ENCODE measurements at places on chromosomes 3 and 15.

DNA sequence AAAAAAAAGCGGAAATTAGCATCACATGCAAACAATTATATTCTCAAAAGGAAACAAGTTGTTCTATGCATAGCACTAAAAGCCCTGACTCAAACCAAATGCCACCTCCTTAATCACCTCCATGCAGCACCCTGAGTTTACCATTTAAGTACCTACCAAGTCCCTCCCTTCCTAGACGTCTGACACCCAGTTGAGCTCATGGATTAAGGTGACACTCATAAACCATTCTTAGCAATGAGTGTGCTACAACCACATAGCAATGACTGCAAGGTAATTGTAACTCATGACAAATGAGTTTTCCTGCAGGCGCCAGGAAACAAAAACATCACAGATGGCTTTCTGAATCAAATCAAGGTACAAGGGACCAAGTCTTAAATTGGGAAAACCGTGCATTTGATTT lies 32.0 kb downstream of the WWTR1 start:
- no peak for DNase-seq

- DNase-seq, result no peak
Measured at GRCh38 chr3:24352893-24353553, 141.6 kb downstream of the THRB start.

- no peak for DNase-seq
Measured at GRCh38 chr3:127688022-127688415, 15.3 kb downstream of the ABTB1 start.

DNA sequence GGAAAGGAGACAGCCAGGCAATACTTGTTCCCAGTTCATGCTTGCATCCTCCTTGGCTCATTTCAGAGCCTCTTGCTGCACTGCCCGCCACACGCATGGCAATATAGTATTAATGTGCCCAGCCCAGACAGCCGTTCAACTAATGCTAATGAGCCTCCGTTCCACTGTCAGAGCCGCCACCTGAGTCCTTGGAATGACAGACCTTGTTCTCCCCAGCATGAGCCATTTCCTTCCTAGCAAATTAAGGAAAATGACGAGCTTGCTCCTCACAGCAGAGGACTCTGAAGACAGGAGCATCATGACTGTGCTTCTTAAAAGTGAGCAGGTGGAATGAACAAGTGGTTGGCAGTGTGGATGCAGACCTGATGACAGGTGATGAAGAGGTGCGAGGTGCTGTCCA lies 10.8 kb upstream of the LRRC15 start:
- DNase-seq, result no peak

DNA sequence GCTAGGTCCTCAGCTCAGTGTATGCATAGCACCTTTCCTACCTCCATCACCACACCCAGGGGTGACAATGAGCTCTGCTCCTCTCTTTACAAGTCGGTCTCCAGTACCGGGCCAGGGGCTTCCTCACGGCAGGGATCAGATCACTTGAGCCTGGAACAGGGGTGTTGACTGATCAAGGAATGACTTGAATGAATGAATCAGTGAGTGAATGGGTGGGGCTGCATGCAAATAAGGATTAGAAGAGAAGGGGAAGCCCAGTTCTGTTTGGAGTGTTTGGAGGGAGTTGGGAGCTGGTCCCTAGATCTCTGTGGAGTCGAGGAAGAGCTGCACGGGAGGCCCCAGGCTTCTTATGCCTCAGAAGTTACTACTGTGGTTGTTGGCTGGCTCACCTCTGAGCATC lies 87.0 kb downstream of the TMEM266 start:
- DNase-seq, result no peak

DNA sequence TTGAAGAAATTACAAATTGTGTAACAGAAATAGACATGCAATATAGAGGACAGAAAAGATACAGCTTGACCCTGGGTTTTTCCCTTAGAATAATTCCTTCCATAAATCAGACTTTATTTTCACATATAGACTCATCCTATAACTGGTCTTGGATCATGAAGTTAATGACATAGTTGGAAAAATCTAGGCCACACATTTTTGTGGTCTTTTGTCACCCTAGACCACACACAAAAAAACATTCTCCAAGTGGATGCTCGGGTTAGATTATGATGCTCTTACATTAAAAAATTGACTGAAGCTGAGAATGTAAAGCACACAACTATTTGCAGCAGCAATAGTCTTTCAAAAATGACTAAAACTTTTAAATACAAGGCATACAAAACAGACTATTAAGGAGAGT lies 7.5 kb upstream of the PLA2G4D start:
- DNase-seq, result no peak

- DNase-seq, result no peak
Measured at GRCh38 chr3:31862666-31863279, 118.3 kb downstream of the OSBPL10 start.

- DNase-seq, result no peak
Measured at GRCh38 chr15:46059921-46060594, 425.2 kb downstream of the SQOR start.

- no peak for DNase-seq
Measured at GRCh38 chr3:37114251-37115145, 59.9 kb downstream of the LRRFIP2 start.

DNA sequence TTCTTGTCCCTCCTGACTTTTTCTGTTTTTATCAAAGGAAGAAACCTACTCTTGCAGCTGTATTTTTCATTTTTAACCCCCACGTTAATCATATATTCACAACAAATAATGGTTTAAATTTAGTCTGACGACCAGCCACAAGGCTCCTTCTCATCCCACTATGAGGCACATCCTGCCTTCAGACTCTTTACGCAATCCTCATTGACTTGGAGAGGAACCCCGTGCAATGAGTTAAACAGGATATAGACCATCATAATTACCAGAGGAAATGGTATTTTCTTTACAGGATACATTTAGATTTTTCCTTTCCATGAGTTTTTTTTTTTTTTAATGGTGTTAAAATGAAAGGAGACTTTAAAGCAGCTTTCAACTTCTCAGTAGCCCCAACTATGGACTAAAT lies 68.5 kb downstream of the WWTR1 start:
- DNase-seq, result no peak

DNA sequence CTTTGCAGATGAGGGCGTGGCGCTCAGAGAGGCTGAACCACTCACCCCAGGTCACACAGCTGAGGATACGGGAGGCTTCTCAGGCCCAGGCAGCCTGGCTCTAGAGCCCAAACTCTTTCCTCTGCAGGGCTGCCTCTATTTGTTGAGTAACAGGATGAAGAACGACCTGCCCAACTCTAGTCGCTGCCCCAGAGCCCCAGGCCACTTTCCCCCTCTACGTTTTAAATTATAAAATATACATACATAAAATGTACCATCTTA lies 19.2 kb upstream of the ZXDC start:
- DNase-seq, result no peak

DNA sequence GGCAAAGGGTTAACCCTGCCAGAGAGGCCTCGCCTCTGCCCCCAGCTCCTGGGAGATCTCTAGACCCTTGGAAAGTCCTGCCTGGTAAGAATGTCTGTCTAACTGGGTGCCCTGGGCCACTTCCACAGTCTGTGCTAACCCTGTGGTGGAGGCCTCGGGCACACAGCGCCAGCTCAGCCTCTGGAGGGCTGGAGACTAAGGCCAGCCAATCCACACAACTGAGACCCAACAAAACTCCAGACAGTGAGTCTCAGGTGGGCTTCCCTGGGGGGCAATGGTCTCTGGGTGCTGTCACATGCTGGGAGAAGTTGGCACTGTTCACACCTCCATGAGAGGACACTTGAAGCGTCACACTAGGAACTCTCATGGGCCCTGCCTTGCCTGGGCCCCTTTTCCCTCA lies 19.5 kb downstream of the ZXDC start:
- DNase-seq, result no peak

DNA sequence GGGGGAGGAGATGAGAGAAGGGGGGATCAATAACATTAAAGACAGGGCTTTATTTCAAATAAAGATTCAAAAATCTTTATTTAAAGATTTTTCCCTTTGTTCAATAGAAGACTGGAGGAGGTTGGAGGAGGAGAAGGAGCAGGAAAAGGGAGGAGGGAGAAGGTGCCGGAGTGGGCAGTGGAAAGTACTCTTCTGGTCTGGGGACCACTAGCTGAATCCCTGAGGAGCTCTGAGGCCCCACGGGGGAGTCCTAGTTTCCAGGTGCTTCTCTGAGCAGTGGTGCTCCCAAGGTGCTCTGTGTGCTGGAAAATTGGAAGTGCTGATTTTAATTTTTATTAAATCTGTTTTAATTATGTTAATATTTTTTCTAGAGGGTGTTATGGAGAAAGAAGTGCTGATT lies 19.4 kb upstream of the SEMA4B start:
- DNase-seq, result no peak

All from stimulated activated naive CD4-positive, alpha-beta T cell (primary cell).